ENCODE measurements at places on chromosomes 16 and 17.

GRCh38 chr16:56716761-56717160 is 13.2 kb upstream of the NUP93 start:
- DNase-seq, result no peak

DNA sequence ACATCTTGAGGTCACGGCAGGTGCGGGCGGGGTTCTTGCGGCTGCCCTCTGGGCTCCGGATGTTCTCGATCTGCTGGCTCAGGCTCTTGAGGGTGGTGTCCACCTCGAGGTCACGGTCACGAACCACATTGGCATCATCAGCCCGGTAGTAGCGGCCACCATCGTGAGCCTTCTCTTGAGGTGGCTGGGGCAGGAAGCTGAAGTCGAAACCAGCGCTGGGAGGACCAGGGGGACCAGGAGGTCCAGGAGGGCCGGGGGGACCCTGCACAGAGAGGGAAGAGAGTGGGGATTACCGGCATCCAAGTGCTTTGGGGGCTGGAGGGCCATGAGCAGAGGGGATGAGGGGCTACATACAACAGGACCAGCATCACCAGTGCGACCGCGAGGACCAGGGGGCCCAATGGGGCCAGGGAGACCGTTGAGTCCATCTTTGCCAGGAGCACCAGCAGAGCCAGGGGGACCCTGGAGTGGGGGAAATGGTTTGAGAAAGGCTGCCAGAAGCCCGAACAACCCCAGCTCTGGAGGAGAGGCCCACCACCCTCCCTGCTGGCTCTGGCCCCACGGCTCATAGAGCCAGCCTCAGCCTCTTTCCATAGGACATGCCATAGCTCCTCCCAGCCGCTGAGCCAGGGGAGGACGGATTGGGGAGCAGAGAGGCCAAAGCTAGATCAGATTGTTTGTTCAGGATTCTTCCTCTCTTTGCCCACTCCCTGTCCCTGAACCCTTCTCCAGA is 14.6 kb downstream of the COL1A1 start:
- no peak for DNase-seq

GRCh38 chr17:57234061-57234738 is 22.1 kb upstream of the MSI2 start:
- DNase-seq, result no peak

DNA sequence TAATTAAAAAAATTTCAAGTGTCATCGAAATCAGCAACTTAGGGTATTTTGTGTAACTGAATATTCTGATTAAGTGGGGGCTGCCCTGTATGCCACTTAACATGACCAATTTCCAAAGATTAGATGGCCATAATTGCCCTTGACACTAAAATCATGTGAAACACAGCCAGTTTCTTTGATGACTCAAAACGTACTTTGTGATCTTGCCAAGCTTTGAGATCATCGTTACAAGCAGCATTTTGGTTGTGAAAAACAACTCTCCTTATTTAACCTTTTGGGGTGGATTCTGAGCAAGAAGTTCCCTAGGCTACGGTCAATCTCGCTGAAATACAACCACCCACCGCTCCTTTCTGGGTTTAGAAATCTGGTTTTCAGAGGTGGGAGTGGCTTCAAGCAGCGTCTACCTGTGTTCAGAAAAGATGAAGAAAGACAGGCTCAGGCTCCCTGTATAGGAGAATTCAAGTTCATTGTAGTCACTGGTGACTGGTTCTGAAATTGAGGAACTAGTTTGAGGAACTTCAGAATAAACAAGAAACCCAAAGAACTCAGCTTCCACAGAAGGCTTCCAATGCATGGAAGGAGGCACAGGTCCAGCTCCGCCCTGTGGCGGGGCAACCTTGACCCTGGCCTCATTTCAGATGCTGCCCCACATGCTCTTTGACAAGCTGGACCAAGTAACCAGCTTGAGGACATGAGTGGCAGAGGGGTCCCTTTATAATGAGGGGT is 9.4 kb downstream of the MAP3K14 start:
- DNase-seq, result no peak

- no peak for DNase-seq
These were observed 1.6 kb downstream of the RPL13 start for GRCh38 chr16:89561884-89562599.

GRCh38 chr17:74864866-74865395 is 5.2 kb upstream of the GRIN2C start:
- DNase-seq, result peak; percentile 52

Data from stimulated activated CD8-positive, alpha-beta memory T cell treated with anti-CD3 and anti-CD28 coated beads, Interleukin-7, amount 100 ng/mL, for 24 hours (primary cell).